ENCODE measurements at places on chromosomes 5 and 9. TPM values are rescaled to one million over a fixed set of nuclear protein-coding genes. Genes with fewer than 3 reads are reported as not detected.

GRCh38 chr5:93583439-93583767 lies 381 bp downstream of the NR2F1 start:
- DNase-seq: no peak

DNA sequence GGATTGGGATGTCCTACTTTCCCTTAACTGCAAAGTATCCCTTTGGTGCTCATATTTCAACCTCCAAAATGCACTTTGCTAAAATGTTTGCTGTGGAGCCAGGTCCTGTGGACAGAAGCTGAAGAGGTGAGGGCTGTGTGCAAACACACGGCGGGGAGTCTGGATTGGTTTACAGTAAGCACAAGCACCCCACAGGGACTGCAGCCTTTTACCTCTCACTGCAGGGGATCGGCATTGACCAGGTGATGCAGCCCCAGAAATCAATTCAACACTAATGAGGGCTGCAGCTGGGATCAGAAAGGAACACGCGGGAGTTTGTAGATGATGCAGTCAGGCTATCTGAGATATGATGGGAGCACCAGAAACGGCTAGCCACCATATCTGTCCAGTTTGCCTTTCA lies 450.9 kb downstream of the CCDC171 start:
- DNase-seq: no peak

DNA sequence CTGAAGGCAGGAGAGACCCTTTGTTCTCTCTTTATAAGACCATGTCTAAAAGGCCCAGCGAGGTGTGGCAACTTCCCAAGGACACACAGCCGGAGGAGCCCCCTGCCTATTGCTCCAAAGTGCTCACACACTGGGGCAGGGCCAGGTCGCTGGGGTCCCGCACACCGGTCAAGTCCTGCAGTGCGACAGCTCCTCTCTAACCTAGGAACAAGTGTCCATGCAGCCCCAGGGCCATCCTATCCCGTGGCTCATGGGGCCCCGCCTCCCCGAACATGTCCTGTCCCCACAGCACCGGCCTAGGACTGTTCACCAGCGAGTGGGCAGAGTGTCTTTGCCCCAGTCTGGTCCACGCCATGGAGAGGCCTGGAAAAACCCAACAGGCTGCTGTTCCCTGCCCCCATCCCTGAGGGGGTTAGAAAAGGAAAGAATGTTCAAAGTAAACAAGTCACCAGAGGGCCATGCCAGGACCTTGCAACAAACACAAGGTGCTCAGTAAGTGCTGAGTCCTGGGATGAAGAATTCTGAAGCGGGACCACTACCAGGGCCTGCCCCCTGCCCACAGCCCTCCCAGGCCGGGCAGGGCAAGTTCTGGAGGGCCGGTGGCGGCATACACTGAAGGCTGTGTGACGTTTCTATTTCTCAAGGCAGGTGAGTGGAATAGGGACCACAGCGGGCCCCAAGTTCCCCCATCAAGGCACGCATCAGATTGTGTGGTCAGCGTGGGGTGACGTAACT lies 938 bp downstream of the NINJ1 start:
- DNase-seq: no peak

GRCh38 chr9:37575001-37575400 lies 1.2 kb downstream of the FBXO10 start:
- DNase-seq: no peak

SLCO6A1 gene
- not detected for polyA plus RNA-seq

GRCh38 chr5:82586181-82586580 lies 308.0 kb upstream of the RPS23 start:
- no peak for DNase-seq

HCN1 gene
- not detected for polyA plus RNA-seq

SLC1A3 gene
- polyA plus RNA-seq: not detected

ACTBL2 gene
- polyA plus RNA-seq: not detected

PDE6A gene
- polyA plus RNA-seq: not detected

DNA sequence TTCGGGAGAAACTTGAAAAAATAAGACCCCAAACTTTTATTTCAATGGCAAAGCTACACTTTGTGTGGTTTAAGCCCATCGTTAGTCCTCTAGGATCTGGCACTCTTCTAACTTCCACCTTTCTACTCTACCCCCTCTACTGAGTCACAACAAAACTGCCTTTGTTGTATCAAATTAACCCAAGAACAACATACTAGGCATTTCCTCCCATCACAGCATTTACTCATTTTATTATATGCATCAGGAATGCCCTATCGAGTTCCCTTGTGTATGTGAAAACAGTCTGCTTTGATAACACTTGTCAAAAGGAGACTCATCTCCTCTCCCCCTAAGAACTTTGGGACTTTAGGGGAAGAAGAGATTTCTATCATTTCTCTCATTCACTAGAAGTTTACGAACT lies 158.9 kb upstream of the FREM1 start:
- no peak for DNase-seq

DNA sequence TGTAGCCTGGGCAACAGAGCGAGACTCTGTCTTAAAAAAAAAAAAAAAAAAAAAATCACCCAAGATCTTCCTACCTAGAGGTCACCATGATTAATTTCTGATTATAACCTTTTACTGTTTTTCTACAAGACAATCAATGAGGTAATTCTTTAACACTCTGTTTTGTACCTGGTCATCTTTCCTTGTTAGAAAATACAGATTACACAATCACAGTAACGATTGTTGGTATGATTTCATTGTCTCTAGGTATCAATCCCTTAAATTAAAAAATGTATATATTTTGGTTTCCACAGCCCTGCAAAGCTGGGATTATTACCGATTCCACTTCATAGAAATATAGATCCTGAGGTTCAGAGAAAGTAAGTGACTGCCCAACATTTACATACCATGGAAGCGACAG lies 8.3 kb upstream of the ATG10 start:
- DNase-seq: no peak

GRXCR2 gene
- not detected for polyA plus RNA-seq

GRCh38 chr5:179375831-179376365 lies 30.6 kb upstream of the ADAMTS2 start:
- DNase-seq: no peak

GRCh38 chr9:89657295-89657694 lies 52.5 kb downstream of the GADD45G start:
- no peak for DNase-seq

- DNase-seq: peak; percentile 23
Observed at GRCh38 chr5:135234242-135234641, 164.8 kb downstream of the MACROH2A1 start.

GZMA gene
- polyA plus RNA-seq: 713 TPM

- DNase-seq: no peak
Observed at GRCh38 chr9:21267485-21268346, 27.9 kb upstream of the IFNA14 start.

LCN15 gene
- not detected for polyA plus RNA-seq

GABRP gene
- polyA plus RNA-seq: not detected

TAF11L11 gene
- not detected for polyA plus RNA-seq

PNPLA7 gene
- polyA plus RNA-seq: 1.9 TPM

GRCh38 chr5:180139731-180140055 lies 68.1 kb upstream of the RNF130 start:
- DNase-seq: no peak

DNA sequence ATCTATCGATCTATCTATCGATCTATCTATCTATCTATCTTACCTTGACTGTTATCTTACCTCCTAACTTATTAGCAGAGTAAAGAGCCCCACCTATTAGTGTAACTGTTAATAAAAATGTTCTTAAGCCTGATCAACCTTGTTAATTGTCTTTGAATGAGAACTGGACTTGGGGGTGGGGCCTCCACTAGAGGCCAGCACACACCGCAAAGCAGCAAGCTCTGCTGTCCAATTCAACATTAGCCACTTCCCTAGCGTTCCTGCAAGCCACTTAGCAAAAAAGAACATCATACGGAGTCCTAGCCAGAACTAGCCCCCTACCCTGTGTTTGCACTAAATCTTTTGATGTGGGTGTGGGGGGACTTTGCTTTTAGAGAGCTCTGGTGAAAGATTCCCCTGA lies 515.8 kb downstream of the KDM4C start:
- DNase-seq: no peak

- no peak for DNase-seq
Observed at GRCh38 chr5:168176251-168176650, 115.2 kb upstream of the WWC1 start.

DNA sequence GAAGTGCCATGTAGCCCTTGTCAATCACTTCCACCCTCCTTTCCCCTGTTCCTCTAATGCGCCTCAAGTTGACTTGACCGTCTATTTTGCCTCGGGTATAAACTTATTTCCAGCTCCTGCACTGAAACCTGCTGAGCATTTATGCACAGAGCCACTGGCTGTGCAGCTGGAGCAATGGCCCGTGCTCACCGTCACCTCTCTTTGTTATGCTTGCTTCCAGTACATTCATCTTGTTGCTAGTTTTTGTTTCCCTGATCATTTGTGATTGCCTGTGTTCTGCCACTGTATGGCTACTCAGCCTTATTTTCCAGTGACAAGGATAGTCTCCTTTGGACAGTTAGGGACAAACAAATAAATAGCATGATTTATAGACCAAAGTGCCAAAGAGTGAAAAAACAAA lies 183.1 kb upstream of the C9orf72 start:
- DNase-seq: no peak

- no peak for DNase-seq
Observed at GRCh38 chr9:96202971-96203780, 98.8 kb downstream of the HSD17B3 start.

INSL6 gene
- polyA plus RNA-seq: not detected

DNA sequence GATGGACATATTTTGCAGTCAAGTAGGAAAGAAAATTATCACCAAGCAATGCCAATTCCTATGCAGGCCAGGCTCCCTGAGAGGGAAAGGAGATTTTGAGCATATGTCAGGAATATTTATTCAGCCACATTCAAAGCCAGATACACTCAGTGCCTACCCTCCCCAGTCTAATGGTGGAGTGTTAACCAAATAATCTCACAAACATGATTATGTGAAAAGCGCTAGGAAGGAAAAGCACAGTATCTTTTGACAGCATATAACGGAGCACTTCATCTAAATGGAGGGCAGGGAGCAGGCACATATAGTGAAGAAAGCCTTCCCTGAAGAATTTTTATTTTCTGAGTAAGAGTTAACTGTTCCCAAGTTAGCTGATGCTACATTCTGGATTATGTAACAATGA lies 80.3 kb upstream of the SLC30A5 start:
- no peak for DNase-seq

GRCh38 chr9:132896906-132897305 lies 18.2 kb downstream of the SPACA9 start:
- no peak for DNase-seq

GRCh38 chr5:172559004-172559932 lies 81.8 kb upstream of the NEURL1B start:
- no peak for DNase-seq

GNAQ gene
- 9.9 TPM for polyA plus RNA-seq

- DNase-seq: no peak
Observed at GRCh38 chr5:146340260-146341081, 1.8 kb downstream of the POU4F3 start.

C5orf24 gene
- polyA plus RNA-seq: 9.2 TPM

DRD1 gene
- polyA plus RNA-seq: not detected

DNM1 gene
- 0.28 TPM for polyA plus RNA-seq

GRCh38 chr5:169164481-169164925 lies 136.4 kb downstream of the SLIT3 start:
- DNase-seq: no peak

DNA sequence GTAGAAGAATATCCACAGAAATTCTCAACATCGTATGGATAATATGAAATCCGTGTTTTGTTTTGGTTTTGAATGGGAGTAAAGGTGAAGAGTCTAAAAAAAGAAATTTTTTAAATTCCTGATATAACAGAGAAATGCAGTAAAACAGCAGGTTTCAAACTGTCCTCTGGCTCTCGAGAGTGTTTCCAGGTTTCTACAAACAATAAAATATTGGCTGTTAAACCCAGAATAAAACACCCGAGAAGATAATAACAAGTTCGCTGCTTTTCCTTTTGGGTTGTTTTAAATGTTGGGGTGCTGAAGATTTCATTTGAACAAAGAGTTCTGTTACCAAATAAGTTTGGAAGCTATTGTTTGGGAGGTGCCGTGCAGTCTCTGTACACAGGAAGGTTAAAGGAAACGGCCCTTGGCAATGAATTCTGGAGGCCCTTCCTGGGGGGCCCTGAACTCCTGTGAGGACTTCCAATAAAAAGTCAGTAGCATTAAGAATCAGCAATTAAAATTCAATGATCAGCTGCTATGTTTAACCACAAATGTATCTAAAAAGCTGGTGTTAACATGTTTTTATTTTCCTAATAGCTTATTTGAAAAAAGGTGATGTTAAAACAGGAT lies 215.8 kb downstream of the TSSK1B start:
- DNase-seq: no peak

DNA sequence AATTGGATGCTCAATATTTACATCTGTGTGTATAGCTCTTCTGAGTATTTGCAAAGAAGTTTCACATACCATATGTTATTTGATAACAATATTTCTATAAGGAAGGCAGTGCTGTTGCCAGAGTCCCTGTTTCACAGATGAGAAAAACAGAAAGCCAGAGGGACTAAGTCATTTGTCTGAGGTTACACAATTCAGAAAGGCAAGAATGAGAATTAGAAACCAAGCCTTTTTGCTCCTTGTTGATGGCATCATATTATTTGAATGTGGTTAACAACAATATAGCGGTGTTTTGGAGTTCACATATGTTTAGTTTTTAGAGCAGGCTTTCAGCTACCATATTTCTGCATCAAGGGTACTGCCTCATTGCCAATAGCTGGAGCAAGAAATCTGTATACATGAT lies 110.9 kb upstream of the PRLR start:
- no peak for DNase-seq

DNA sequence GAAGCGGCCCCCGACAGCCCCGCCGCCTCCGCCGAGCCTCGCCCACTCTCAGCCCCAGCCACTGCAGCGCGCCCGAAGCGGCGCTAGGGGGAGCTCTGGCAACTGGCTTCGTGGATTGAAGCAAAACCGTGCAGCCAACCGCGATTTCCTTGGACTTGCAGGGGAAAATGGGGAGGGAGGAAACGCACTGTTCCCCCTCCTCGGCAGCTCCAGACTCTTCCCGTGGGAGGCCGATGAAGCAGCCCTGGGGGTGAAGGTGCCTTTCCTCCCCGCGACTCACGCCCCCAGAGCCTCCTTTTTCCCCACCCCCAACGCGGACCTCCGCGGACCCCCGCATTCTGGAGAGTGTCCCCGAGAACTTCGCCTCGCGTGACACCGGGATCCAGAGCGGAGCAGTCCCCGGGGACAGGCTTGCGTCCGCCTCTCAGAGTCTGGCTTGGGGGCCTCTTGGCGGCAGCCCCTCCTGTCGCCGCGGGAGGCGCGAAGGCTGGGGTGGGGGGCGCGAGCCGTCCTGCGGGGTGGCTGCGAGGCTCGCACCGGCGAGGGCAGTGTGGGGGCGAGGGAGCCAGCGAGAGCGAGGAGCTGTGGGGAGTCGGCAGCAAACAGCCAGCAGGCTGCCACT lies 3.8 kb downstream of the IER5L start:
- peak; percentile 74 for DNase-seq

CBY3 gene
- polyA plus RNA-seq: not detected

GRCh38 chr9:16133032-16133431 lies 580.2 kb downstream of the CCDC171 start:
- no peak for DNase-seq

IL13 gene
- not detected for polyA plus RNA-seq
